Sigmoid colon (tissue), 7 donors: ENCODE measurements at places on chromosomes 3 and 15.
A peak's percentile ranks its signal among the peaks of the same experiment; 100 is the strongest.

DNA sequence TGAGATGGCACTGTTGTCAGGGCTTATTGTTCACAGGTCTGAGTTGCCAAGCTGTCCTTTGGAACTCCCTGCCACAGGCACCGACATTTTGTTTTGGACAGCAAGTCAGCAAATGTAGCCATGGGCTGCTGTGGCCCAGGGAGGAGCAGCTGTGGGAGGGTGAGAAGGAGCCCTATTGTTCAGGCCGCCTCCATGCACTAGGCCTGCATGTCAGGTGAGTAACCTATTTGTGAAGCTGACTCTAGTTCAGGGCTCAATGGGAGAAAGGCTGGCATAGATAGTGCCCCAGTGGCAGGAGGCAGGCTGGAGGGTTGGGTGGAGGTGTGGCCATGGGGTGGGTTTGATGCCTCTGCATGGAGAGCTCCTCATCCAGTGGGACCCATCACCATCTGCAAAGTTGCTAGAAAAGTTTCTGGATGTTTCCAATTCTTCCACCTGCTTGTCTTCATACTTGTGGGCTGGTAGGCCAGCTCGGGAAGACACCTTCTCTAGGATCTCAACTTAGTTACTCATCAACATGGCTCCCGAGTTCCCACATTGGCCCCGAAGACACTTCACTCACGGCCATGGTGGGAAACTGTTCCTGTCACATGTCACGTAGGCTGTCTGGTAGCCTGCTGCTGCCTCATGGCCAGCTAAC, 19.5 kb downstream of the AMOTL2 start:
- peak; percentile 54 for DNase-seq

DNA sequence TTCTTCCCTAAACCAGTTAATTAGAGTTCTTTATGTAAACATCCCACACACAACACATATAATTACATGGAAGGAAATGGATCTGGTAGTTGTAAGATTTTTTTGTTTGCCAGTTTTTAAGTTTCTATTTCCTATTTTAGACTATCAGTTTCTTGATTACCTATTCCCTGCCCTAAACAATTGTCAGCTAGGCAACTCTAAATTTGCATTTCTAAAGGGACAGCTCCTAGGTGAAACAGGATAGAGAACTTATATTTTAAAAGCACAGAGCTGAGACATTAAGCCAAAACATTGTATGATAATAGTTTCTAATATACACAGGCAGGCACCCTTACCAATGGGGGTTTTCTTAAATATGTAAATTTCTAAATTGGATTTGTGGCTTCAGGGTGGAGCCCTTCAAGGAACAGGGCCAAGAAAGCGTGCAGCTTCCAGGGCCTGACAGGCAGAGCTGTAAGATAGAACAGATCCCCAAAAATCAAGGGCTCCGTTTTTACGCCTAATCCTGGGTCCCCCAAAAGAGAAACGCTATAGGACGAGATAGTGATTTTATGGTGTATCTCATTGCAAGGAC, 8.9 kb downstream of the LEKR1 start:
- DNase-seq, result no peak

DNA sequence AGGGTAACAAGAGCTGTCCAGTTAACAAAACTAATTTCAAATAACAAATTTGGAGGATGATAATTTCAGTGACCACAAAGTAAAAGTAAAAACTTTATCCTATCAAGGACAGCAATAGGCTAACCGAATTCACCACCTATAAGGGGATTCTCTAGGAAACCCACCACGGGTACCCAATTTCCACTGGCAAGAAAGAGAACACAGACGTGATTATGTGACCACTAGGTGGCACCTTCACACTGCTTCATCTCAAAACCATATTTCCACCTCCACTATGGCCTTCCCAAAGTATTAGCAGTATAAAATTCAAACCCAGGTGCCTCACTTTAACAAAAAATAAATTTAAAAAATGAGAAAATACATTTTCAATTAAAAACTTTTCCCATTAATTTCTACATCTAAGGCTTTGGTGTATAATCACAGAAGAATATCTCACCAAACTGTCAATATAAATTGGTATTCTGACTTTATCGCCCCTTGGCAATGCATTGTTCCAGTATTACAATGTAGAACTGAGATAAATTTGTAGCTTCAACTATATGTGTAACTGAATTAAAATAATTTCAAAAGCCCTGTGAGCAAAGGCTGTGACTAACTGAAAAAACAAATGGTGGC, 96.5 kb downstream of the FSIP1 start:
- no peak for DNase-seq

GRCh38 chr3:117145677-117146076, 436.1 kb downstream of the TUSC7 start:
- DNase-seq, result no peak

- no peak for DNase-seq
Observed at GRCh38 chr3:106014971-106015370, 146.2 kb upstream of the CBLB start.

DNA sequence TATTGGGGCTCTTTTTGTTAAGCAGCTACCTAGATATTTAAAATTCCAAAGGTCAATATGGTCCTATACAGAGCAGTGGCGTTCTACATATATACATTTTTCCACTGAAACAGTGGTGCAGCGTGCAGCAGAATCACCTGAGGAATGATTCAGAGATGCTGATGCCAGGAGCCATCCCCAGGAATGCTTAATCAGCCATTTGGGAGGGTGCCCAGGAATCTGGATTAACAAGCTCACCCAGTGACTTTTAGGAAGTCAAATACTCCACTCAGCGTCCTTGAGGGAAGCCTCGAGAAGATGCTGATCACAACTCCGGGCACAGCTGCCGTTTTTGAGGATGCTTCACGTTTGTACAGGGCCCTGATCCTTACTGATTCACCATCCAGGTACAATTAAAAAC, 82.6 kb upstream of the ARHGEF3 start:
- no peak for DNase-seq

DNA sequence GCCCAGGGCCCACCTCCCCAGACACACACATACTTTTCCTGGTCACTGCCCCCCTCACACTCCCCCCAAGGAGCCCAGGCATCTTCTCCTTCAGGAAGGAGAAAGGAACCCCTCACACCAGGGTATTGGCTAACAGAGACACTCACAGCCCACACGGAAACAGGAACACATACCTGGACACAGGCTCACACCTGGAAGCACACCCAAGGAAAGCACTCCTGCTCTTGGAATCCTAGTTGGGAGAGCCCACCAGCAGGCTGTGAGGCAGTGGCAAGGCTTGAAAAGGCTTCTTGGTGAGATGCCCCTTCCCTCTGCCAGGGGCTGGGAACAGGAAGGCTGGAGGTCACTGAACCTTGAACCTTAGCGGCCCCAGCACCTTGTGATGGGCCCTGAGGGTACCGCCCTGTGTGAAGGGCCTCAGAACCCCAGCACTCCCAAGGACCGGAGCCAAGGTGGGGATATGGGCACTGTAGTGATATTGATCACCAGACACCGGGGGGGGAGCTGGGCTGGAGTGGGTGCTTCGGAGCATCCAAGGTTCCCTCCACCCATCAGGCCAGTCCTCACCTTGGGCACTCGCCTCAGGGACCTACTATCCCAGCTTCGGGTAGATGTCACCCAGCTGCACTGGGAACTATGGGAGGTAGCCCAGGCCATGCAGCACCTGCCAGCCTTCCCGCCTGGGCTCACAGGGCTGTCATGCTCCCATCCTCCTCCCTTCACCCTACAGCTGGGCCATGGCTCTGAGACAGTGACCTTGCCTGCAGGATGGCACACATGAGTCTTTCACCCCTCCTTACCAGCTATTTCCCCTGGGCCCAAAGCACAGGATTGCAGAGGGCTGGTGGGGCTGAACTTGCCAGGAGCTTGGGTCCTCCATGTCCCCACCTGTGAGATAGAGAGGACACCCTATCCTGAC, 16.4 kb downstream of the MYL3 start:
- DNase-seq, result peak; percentile 64

GRCh38 chr3:192904632-192905289, 12.9 kb downstream of the MB21D2 start:
- DNase-seq, result no peak

DNA sequence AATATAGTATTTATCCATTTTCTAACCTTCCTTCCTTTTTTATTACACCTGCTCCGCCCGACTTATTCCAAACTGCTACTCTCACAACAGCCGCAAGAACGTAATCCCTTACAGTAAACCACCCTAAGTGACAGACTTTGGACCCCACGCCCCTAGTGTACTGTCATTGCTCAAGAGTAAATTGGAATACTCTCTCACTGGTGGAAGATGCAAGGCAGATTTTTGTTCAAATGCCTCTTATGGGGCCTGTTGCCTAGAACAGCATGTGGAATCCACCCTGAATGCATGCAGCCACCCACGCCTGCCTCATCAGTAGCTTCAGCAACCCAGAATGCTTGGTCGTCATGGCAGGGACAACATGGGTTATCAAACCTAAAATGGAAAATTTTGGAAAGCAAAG, 226.2 kb upstream of the ST8SIA2 start:
- no peak for DNase-seq

- no peak for DNase-seq
Observed at GRCh38 chr3:62502315-62503300, 129.3 kb upstream of the FEZF2 start.

DNA sequence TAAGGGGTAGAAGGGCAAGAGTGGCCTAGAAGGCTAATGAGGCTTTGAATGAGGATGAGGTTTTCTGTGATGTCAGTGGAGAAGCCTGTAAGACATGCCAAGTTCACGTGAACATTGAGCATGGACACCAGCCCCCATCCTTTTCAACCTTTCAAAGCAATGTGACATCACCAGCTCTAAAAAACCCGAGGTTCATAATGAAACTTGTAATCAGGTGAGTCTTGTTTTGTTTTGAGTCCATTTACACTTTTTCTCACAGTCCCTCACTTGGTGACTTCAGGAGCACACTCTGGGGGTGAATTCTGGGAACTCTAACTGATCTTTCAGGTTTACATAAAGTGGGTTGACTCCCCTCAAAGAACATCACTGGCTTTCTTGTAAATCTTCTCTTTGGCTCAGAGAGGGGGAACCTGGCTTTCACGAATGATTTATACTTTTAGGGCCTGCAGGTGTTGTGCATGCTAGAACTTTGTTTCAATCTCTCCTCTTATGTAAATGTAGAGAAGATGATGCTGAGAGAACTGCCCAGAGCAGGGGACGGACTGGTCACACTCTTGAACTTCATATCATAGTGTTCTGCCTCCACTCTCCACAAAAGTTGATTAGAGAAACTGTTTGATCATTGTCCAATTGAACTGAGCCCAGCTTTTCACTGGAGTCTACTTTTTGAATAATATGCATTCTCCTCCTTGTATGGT, 224.7 kb upstream of the SATB1 start:
- no peak for DNase-seq

DNA sequence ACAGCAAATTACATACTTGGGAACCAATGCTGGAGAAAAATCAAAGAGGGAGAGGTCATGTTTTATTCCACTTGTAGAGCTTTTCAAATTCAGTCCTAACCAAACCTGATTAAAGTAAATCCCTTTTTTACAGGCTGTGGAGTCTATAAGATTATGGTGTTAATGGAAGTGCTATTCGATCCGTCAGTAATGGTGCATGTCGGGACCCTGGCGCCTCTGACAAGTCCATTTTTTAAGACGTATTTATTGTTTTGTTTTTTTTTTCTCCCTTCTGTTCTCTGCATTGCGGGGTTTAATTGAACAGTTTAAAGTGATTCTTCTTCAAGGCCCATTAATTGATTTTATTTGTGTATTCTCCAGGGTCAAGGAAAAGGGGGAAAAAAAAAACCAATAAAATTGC, 725.9 kb downstream of the TUSC7 start:
- DNase-seq, result no peak

GRCh38 chr3:59411186-59411585, 361.4 kb upstream of the CFAP20DC start:
- no peak for DNase-seq

GRCh38 chr3:69092030-69092516, 7.3 kb downstream of the ARL6IP5 start:
- DNase-seq, result no peak

- DNase-seq, result no peak
Observed at GRCh38 chr3:26714485-26714884, 91.9 kb downstream of the LRRC3B start.

GRCh38 chr15:41773332-41773728, 954 bp upstream of the MAPKBP1 start:
- no peak for DNase-seq

DNA sequence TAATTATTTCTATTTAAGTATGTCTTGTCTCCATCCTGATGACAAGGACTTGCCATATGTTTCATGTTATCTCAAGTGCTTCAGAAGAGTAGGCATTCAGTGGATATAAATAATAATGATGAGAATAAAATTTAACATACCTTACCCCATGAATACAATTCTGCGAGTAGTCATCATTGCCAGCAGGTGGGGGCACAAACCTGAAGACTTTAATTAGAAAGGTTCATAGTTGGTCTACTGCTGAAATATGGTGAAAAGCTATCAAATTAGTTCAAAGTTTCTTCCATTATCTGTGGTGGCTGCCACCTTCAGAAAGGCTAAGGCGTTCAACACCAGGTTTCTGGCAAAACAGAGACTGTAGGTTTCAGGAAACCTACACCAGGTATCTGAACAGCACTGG, 100.9 kb downstream of the P3H2 start:
- DNase-seq, result no peak

GRCh38 chr3:37093481-37093880, 80.9 kb downstream of the LRRFIP2 start:
- no peak for DNase-seq

GRCh38 chr3:100482176-100482575, 10.2 kb upstream of the TMEM45A start:
- no peak for DNase-seq

DNA sequence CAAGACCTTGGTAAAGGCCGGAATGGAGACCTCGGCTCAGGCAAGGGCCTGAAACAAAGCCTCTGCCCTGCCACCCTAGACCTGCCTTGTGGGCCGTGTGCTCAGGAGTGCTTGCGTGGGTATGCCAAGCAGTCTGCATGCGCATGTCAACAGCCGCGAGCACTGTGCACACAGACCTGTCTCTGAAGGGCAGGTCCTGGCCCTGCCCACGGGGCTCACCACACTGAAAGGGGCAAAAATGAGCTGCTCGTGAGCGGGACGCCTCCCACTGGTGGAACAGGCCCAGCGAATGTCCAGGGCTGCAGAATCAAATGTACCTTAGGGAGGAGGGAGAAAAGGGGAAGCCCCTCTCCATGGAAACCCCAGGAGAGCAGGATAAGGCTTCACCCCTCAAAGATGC, 44.3 kb upstream of the FGD5 start:
- peak; percentile 39 for DNase-seq

DNA sequence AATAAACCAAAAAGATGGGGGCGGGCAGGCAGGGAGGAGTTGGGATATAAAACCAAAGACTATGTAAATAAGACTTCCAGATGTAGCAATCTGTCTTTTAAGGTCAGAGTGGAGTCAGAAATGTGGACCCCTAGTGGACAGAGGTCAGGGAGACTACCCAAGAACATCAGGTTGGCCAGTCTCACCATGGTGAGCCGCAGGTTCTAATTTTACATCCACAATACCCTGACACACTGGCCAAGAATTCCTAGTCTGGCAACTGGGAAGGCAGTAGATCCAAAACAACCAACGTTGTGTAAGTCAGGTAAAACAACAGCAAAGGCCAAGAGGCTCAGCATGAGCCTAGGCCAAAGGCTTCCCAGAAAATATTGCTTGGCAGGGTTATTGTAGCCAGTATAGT, 203.4 kb downstream of the FOXP1 start:
- DNase-seq, result no peak

- no peak for DNase-seq
Observed at GRCh38 chr3:151800431-151800830, 13.5 kb upstream of the AADAC start.

GRCh38 chr3:16394639-16395038, 118.9 kb downstream of the RFTN1 start:
- DNase-seq, result no peak

- no peak for DNase-seq
Observed at GRCh38 chr3:120416868-120417267, 33.9 kb downstream of the FSTL1 start.

GRCh38 chr3:53822331-53822741, 23.9 kb downstream of the CHDH start:
- peak; percentile 41 for DNase-seq
